SK-N-SH (cell line): ENCODE measurements at places on chromosomes 7 and 10. TPM values are rescaled to one million over a fixed set of nuclear protein-coding genes. Genes with fewer than 3 reads are reported as not detected.
A peak's percentile ranks its signal among the peaks of the same experiment; 100 is the strongest.

Gene FGL2
- polyA plus RNA-seq: not detected in 2 replicates

Gene LMOD2
- 0.05 TPM in 1 of 2 replicates, not detected in the other for polyA plus RNA-seq

Gene C10orf90
- polyA plus RNA-seq: 0.10 and 0.21 TPM in 2 replicates

Gene GBX1
- not detected in 2 replicates for polyA plus RNA-seq

Gene SMKR1
- polyA plus RNA-seq: 5.8 and 8.1 TPM in 2 replicates

Gene PRF1
- polyA plus RNA-seq: not detected in 2 replicates

DNA sequence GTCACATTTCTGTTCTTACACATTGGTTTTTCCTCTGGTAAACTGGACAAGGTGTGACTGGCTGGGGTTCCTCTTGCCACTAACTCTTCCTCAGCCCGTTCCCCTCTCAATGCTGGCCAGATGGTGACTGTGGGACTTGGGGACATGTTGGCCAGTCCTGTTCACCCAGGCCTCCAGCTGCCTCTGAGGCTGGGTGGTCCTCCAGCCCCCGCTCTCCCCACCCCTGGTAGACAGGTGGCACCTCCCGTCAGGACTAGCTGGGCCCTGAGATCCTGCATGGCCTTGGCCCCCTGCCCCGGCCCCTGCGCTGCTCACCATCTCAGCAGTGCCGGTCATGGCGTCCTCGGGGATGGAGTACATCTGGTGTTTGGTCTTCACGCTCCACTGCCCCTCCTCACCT is 10.8 kb upstream of the MYL7 start:
- H3K4me1 ChIP-seq: no peaks in the 10 kb centered on the region
- no peaks in the 10 kb centered on the region for H3K27me3 ChIP-seq
- no peak overlapping the region for H3K27ac ChIP-seq
- H3K4me3 ChIP-seq: no peak overlapping the region

- H3K27ac ChIP-seq: no peak overlapping the region
- H3K36me3 ChIP-seq: no peaks in the 10 kb centered on the region
- H3K4me1 ChIP-seq: peaks cover 5% of the 10 kb centered on the region; the same call in 1 of the 2 replicates
- no peaks in the 10 kb centered on the region for H3K27me3 ChIP-seq
- no peak for DNase-seq
- H3K4me3 ChIP-seq: no peak overlapping the region
These were observed 54.9 kb upstream of the HBP1 start for GRCh38 chr7:107113866-107114265.

GRCh38 chr7:29075606-29076005 is 70.7 kb downstream of the CPVL start:
- H3K27me3 ChIP-seq: no peaks in the 10 kb centered on the region
- no peak overlapping the region for H3K4me3 ChIP-seq

DNA sequence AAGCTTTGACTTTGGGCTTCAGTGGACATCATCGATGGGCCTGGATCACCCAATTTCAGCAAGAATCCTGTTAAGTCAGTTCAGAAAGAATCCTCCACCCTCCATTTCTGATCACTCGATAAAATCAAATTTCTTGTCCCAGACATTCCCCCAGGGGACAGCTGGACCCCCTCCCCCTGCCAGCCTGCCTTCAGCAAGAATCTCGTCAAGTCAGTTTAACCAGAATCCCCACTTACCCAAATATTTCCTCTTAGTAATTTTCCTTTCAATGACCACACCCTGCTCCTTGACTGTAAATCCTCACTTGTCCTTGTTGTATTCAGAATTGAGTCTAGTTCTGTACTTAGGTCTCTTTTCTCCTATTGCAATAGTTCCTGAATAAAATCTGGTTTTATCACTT is 766.9 kb downstream of the XPNPEP1 start:
- H3K27ac ChIP-seq: no peak overlapping the region
- H3K4me1 ChIP-seq: no peaks in the 10 kb centered on the region
- H3K4me3 ChIP-seq: no peak overlapping the region
- H3K36me3 ChIP-seq: no peaks in the 10 kb centered on the region
- DNase-seq: no peak

DNA sequence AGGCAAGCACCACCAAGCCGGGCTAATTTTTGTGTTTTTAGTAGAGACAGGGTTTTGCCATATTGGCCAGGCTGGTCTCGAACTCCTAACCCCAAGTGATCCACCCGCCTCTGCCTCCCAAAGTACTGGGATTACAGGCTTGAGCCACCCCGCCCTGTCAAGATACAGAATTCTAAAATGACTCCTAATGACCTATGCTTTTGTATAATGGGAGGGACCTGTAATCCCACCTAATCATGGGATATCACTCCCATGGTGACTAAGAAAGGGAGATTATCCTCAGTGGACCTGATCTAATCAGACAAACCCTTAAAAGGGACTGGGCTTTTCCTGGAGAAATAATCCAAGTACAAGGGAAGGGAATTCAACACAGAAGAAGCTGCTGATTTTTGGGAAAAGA is 28.8 kb downstream of the SAMD8 start:
- H3K4me3 ChIP-seq: no peak overlapping the region
- peaks cover 13% of the 10 kb centered on the region; the same call in 1 of the 2 replicates for H3K4me1 ChIP-seq
- no peak for DNase-seq

GRCh38 chr10:34622945-34623344 is 192.2 kb downstream of the PARD3 start:
- H3K27ac ChIP-seq: no peak overlapping the region
- no peaks in the 10 kb centered on the region for H3K27me3 ChIP-seq
- H3K4me1 ChIP-seq: no peaks in the 10 kb centered on the region; the same call in none of the 2 replicates
- H3K36me3 ChIP-seq: no peaks in the 10 kb centered on the region
- DNase-seq: no peak

DNA sequence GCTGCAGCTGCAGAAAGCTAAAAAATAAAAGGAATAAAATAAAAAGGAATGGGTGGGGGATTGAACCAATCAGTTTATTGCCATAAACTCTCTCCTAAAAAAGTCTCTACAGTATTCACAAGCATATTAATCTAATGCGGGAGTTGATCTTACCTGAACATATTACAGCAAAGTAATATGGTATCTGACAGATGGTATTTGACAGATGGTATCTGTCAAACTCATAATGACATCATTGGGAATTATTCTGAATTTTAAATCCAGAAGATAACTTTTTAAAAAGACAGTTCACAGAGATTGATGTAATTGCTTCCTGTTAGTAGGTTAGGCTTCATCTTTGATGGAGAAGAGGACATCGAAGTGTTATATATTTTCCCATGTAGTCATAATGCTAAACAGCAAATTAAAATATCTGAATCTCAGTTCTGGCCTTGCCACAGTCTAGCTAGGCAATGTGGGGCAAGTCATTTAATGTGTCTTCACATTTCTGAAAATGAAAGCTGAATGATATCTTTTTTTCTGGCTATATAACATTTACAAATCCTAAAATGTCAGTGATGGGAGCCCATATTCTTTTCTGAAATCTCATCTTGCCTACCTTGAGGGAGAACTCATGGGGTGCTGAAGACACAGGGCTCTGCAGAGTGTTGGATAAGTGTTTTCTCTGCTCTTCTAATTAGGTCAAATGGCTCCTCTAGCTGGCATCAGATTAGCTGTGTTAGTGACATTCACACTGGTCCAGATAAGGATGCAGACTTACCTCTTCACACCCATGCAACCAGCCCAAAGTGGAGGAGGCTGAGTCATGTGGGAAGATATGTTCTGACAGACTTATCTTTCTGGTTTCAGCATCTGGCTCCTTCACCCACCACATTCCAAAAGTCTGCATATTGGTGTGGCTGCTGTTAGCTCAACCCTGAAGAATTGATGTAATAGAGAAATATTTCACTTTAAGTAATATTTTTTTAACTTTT is 2.1 kb upstream of the LIPM start:
- no peak overlapping the region for H3K27ac ChIP-seq
- H3K36me3 ChIP-seq: no peaks in the 10 kb centered on the region
- no peak overlapping the region for H3K4me3 ChIP-seq
- no peaks in the 10 kb centered on the region for H3K27me3 ChIP-seq
- no peaks in the 10 kb centered on the region for H3K4me1 ChIP-seq

- no peak for DNase-seq
- no peak overlapping the region for H3K4me3 ChIP-seq
- H3K27me3 ChIP-seq: no peaks in the 10 kb centered on the region; the same call in 1 of the 2 replicates
- H3K36me3 ChIP-seq: no peaks in the 10 kb centered on the region
- H3K4me1 ChIP-seq: no peaks in the 10 kb centered on the region
These were observed 19.2 kb downstream of the ST8SIA6 start for GRCh38 chr10:17435187-17435586.

- no peak for DNase-seq
- no peaks in the 10 kb centered on the region for H3K36me3 ChIP-seq
- H3K27me3 ChIP-seq: no peaks in the 10 kb centered on the region
- H3K4me3 ChIP-seq: no peak overlapping the region
- H3K4me1 ChIP-seq: no peaks in the 10 kb centered on the region
These were observed 1455.7 kb upstream of the CELF2 start for GRCh38 chr10:9561821-9562505.

DNA sequence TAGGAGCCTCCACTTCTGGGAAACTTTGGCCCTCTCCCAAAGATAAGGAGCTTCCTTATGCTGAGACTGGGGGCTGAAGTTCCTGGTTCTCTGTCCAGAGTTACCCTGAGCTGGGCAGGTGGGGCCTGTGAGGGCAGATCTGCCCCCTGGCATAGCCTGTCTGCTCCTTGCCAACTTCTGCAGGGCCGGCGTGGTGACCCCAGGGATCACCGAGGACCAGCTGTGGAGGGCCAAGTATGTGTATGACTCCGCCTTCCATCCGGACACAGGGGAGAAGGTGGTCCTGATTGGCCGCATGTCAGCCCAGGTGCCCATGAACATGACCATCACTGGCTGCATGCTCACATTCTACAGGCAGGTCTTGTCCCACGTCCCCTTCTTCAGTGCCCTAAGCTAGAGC is 4.3 kb downstream of the SFXN3 start:
- H3K4me1 ChIP-seq: 0 out of 2 replicates have a peak, but pooled peaks cover 7% of the 10 kb centered on the region
- DNase-seq: no peak
- H3K4me3 ChIP-seq: no peak overlapping the region
- H3K27me3 ChIP-seq: no peaks in the 10 kb centered on the region
- no peak overlapping the region for H3K27ac ChIP-seq

- no peaks in the 10 kb centered on the region; the same call in 1 of the 2 replicates for H3K4me1 ChIP-seq
- no peaks in the 10 kb centered on the region for H3K27me3 ChIP-seq
- DNase-seq: no peak
These were observed 221.4 kb upstream of the SEMA3C start for GRCh38 chr7:81140252-81140651.

- DNase-seq: no peak
- H3K4me3 ChIP-seq: no peak overlapping the region
- H3K27ac ChIP-seq: no peak overlapping the region
- peaks cover 6% of the 10 kb centered on the region; the same call in 1 of the 2 replicates for H3K4me1 ChIP-seq
- no peaks in the 10 kb centered on the region for H3K27me3 ChIP-seq
These were observed 47.7 kb downstream of the PIK3AP1 start for GRCh38 chr10:96672481-96673175.

- peak; percentile 28 for DNase-seq
- H3K4me1 ChIP-seq: no peaks in the 10 kb centered on the region
- H3K27me3 ChIP-seq: no peaks in the 10 kb centered on the region
- H3K4me3 ChIP-seq: no peak overlapping the region
These were observed 44.5 kb downstream of the ICA1 start for GRCh38 chr7:8217200-8218068.

- DNase-seq: no peak
- H3K4me1 ChIP-seq: peaks cover 17% of the 10 kb centered on the region; the same call in 1 of the 2 replicates
- no peak overlapping the region for H3K4me3 ChIP-seq
- peaks cover 19% of the 10 kb centered on the region; the same call in 1 of the 2 replicates for H3K36me3 ChIP-seq
- no peaks in the 10 kb centered on the region for H3K27me3 ChIP-seq
These were observed 5.1 kb downstream of the AKR1E2 start for GRCh38 chr10:4831091-4831490.

DNA sequence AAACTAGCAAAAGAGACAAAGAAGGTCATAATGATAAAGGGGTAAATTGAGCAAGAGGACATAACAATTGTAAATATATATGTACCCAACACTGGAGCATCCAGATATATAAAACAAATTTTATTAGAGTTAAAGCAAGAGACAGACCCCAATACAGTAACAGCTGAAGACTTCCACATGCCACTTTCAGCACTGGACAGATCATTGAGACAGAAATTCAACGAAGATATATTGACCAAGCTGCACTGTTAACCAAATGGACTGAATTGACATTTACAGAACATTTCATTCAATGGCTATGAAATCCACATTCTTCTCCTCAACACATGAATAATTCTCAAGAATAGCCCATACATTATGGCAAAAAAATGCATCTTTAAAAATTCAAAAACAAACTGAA is 378.2 kb downstream of the PTPRN2 start:
- H3K27me3 ChIP-seq: no peaks in the 10 kb centered on the region
- no peak overlapping the region for H3K4me3 ChIP-seq
- no peak for DNase-seq
- no peak overlapping the region for H3K27ac ChIP-seq
- no peaks in the 10 kb centered on the region for H3K36me3 ChIP-seq

DNA sequence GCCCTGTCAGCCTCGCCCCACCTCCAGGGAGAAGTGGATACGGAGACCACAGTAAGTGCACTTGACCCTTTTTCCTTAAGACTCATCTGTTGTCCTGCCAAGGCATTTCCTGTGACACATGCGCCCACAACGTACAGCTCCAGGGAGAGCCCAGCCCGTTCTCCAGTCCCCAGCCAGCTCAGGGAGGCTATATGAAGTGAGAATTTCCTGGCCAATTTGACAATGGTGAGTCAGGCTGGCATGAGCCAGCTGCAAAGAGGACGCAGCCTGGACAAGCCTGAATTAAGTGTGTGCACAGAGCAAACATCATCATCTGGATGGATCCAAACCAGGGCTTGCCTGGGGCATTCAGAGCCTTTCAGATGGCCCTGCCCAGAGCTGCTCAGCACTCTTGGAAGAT is 244.8 kb downstream of the KCNMA1 start:
- peak overlapping the region; percentile 95 for H3K27ac ChIP-seq
- no peak for DNase-seq
- H3K36me3 ChIP-seq: no peaks in the 10 kb centered on the region
- H3K4me3 ChIP-seq: no peak overlapping the region
- H3K4me1 ChIP-seq: peaks cover 57% of the 10 kb centered on the region

GRCh38 chr7:109956916-109957315 is 1134.0 kb upstream of the LRRN3 start:
- H3K27me3 ChIP-seq: no peaks in the 10 kb centered on the region
- no peak overlapping the region for H3K27ac ChIP-seq
- DNase-seq: no peak
- no peak overlapping the region for H3K4me3 ChIP-seq

DNA sequence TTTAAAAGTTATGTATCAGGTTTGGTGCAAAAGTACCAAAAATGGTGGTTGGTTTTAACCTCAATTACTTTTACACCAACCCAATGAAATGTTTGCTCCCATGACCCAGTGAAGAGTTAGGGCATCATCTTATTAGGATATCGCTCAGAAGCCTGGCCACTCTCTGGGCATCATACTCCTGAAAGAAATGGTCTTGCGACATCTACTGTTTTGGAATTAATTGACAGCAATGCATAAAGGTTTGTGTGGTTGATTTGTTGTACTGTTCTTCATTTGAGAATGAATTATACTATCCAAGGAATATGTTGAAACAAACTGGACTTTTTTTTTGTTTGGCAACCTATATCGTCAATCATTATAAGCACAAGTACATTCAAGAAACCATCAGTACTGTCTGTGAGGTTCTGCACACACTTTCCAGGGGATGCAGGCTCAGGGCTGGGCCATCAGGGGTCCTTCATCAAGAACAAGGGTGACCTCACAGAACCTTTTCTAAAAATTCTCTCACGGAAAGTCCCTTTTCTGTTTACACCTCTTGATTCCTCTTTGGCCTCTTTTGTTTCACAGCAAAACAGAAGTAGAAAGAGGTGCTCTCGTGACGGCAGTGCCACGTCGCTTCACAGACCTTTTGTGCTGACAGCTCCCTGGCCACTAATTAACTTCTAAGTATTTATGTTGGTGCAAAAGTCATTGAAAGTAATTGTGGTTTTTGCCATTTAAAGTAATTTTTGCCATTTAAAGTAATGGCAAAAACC is 117.2 kb upstream of the KLF6 start:
- H3K27ac ChIP-seq: peak overlapping the region; percentile 74
- H3K27me3 ChIP-seq: no peaks in the 10 kb centered on the region
- peaks cover 4% of the 10 kb centered on the region; the same call in 1 of the 2 replicates for H3K4me1 ChIP-seq
- no peak for DNase-seq
